Globus pallidus (tissue), 1 donor: ENCODE measurements at places on chromosomes 3 and 15.

GRCh38 chr3:196708467-196708866, 3.6 kb downstream of the CEP19 start:
- DNase-seq: no peak

DNA sequence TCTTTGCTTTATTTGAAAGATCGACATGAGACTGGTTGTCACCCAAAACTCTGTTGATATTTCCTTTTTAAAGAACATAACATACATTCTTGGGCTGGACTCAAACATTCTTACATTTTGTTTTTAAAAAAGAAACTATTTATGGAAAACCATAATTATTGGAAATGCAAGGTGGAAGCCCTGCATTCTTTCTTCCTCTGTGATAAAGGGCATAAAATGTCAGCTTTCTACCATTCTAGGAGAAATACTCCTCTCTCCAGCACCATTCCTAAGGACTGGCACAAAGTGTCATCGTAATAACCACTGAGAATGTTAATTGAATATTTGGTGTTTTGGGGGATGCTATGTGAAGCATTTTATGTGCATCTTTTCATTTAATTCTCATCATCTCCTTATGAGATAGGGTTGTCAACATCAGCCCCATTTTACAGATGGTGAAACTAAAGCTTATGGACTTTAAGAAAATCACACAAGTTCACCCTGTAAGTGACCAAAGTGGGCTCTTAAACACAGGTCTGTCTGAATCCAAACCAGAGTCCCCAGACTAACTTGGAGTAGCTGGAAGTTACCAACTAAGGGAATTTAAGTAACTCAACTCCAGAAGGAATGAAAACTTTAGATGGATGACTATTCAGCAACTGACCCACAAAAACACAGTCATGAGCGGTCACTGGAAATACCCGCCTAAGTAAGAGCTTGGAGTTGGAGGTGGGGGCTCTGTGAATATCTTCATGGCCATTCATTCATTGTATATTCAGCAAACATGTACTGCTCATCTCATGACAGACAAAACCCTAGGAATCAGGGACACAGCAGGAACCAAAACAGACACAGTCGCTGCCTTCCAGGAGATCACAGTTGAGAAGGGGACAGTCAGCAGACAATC, 45.9 kb upstream of the LMCD1 start:
- no peak for DNase-seq

DNA sequence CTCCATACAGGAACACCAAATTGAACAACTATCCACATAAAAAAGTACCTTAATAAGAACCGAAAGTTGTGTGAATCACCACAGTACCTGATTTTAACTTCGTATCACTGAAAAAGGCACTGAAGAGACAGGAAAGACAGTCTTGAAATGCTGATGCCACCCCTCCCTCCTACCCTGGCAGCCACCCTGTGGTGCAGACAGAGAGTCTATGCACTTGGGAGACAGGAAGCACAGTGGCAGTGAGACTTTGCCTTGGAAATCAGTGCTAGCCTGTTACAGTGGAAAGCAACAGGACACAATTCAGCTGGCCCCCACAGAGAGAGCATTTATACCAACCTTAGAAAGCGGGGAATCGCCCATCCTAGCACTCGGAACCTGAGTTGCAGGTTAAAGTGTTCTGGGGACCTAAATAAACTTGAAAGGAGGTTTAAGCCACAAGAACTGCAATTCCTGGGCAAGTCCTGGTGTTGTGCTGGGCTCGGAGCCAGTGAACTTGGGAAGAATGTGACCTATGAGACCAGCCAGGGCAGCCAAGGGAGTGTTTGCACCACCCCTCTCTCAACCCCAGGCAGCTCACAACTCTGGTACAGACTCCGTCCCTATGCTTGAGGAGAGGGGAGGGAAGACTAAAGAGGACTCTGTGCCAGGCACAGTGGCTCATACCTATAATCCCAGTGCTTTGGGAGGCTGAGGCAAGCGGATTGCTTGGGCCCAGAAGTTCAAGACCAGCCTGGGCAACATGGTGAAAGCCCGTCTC, 240.1 kb downstream of the ISL2 start:
- DNase-seq: peak; percentile 4

- no peak for DNase-seq
These were observed 361.9 kb upstream of the KCNMB2 start for GRCh38 chr3:178174201-178174915.

DNA sequence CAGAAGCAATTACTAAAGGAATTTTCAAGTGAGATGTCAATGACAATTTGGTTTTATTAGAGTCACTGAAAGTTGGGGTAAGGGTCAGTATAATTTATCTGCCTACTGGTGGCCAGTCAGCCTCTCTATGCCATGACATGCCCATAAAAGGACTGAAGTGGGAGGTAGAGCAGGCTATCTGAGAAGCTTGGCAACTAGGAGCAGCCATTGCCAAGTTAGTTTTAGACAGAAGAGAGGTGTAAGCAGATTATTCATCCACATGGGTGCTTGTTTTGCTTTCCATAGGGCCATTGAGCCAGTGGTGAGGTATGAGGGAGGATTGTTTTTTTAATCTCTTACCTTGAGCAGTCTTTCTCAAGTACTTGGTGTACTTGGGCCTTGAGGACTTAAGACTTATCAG, 8.1 kb upstream of the RBP1 start:
- DNase-seq: no peak

- DNase-seq: no peak
These were observed 84.9 kb downstream of the THBS1 start for GRCh38 chr15:39665629-39666250.

DNA sequence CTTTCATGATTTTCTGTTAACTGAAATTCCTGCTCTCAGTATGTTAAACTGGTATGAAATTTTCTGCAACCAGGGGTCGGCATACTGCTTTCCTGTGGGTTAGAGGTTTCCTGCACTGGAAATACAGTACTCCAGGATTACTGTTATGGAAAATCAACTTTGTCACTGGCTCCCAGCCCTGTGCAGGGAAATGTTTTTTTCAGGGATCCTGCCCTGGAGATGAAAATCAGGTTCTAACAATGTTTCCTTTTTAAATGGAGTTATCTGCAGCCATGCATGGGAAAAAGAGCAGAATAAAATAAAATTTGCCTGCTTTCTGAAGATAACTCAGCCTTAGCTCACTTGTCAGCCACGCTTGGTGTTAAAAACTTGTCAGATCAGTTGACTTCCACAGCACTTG, 220.4 kb downstream of the IL5RA start:
- no peak for DNase-seq

GRCh38 chr3:14266361-14266760, 87.7 kb downstream of the LSM3 start:
- DNase-seq: no peak

- DNase-seq: no peak
These were observed 101.0 kb upstream of the COL8A1 start for GRCh38 chr3:99537416-99537815.

GRCh38 chr3:73175698-73176097, 114.2 kb downstream of the EBLN2 start:
- DNase-seq: no peak

DNA sequence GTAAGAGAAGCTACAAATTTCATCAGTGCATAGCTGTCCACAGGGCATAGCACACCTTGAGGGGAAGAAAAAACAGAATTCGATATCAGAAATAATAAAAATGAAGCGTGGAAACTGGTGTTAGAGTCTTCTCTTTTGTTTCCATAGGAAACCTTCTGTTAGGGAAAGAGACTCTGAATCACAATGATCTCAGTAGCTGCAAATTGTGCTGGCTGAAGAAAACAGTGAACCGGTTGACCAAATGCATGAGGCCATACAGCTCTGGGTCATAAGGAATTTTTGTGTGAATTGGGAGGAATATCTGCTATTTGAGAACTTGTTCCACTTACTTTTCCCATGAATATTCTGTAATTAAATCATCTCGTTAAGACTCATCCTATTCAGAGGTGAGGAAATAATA, 580.2 kb upstream of the NECTIN3 start:
- no peak for DNase-seq

GRCh38 chr15:58407778-58408177, 24.0 kb upstream of the LIPC start:
- DNase-seq: no peak

DNA sequence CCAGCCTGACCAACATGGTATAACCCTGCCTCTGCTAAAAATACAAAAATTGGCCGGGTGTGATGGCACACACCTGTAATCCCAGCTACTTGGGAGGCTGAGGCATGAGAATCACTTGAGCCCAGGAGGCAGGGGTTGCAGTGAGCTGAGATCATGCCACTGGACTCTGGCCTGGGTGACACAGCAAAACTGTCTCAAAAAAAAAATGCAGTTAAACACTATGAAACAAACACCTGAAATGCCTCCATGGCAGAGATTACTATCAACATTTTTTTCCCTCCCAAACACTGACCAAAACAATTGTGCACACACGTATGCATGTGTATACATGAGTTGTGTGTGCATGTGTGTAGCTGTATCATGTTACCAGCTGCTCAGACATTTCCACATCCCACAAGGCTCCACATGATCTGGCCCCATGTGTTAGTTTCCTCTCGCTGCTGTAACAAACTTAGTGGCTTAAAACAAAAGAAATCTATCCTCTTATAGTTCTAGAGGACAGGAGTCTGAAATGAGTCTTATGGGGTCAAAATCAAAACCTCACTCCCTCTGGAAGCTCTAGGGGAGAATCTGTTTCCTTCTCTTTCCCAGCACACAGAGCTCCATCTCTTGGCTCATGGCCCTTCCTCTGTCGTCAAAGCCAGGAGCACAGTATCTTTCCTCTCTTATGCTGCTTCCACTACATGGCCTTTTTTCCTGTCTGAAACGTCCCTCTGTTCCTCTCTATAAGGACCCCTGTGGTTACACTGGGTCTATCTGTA, 34.5 kb downstream of the SLC41A3 start:
- no peak for DNase-seq

DNA sequence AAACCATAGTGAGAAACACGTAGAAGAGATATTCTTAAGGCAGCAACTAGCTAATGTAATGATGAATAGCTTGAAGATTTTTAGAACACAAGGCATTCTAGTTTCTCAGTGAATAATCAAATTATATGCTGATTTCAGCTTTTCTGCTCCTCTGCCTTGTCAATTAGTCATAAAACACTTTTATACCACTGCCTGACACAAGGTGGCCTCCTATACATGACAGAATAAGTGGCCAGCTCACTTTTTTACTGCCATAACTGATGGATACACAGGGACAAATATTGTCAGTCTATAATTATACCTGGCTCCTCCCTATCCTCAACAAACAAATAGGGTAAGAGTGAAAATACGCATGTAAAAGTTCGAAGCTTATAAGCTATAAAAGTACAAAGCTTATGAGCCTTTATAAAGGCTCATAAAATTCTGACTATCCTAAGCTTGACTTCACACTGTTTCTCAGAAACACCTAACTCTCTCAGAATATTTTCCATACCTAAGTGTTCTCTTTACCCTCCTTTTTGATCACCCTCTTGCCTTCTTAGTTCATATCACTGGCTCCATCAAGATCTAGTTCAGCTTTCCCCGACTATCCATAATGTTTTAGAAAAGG, 81.6 kb downstream of the HERC1 start:
- peak; percentile 65 for DNase-seq
